MG63 (cell line): ENCODE measurements at places on chromosomes 7 and 10. TPM values are rescaled to one million over a fixed set of nuclear protein-coding genes. Genes with fewer than 3 reads are reported as not detected.

DNA sequence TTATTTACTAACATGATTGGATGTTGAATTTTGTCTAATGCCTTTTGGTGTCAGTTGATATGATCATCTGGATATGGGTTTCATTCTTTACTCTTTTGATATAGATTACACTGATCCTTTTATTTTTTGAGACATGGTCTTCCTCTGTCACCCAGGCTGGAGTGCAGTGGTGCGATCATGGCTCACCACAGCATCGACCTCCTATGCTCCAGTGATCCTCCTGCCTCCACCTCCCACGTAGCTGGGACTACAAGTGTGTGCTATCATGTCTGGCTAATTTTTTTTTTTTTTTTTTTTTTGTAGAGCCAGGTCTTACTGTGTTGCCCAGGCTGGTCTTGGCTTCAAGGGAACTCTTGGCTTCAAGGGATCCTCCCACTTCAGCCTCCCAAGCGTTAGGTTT lies 27.1 kb downstream of the BMS1 start:
- DNase-seq = no peak

- no peak for DNase-seq
Observed at GRCh38 chr10:68684413-68684812, 36.6 kb upstream of the CCAR1 start.

The CXCL12 gene
- 16.5 and 18.6 TPM in 2 replicates for total RNA-seq

The CHAT gene
- not detected in 2 replicates for total RNA-seq

The C10orf67 gene
- not detected in 2 replicates for total RNA-seq

GRCh38 chr10:34622945-34623344 lies 192.2 kb downstream of the PARD3 start:
- DNase-seq = no peak

- DNase-seq = no peak
Observed at GRCh38 chr7:29039821-29040578, 81.9 kb upstream of the TRIL start.

DNA sequence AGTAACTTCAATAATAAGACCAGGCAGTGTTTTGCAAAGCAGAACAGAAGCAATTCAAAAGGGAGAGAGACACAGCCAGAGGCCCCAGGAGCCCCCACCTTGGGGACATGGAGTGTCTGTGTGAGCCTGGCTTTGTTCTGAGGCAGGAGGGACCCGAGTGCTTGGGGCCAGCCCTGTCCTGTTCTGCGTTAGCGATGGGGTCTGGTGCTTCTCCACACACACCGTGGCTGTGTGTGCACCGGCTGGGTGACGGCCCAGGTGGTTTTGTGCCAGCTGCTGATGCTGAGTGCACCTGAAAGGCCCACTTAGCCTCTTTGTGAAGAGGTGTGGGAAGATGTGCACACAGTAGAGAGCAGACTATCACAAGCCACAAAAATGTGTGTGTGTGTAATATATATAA lies 468.9 kb downstream of the DNAJB6 start:
- DNase-seq = no peak

DNA sequence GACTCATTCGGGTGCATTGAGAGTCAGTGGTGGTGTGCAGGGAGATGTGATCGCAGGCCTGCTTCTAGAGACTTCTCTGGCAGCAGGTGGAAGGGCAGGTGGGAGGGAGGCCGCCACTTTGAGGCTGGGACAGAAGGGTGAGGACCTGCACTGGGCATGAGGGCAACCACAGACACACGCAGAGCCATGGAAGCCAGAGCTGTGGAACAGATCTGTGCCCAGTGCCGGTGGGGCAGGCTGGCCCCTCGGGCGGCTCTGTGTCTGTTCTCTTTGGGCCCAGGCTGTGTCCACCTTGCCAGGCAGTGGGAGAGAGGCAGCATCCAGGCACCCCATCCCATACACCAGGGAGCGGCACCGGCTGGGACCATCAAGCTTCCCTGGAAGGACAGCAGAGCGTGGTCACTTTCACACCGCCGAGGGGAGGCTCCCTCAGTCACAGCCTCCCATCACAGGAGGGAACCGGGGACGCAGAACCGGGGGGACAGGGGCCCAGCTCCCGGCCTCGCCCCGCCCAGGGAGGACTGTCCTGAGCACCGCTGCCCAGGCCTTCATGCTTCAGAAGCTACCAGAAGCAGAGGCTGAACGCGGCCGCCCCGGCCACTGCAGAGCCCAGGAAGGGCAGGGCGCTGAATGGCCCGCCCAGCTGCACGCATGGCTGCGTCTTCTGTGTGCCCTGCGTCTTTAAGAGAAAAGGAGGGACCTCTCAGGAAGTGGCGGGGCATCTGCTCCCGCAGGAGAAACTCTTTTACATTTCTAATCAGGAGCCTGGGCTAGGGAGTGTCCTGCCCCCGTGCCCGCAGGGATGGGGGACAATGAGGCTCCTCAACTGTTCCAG lies 32.1 kb downstream of the EN2 start:
- DNase-seq = no peak
